ENCODE measurements at places on chromosomes 7 and 10.

DNA sequence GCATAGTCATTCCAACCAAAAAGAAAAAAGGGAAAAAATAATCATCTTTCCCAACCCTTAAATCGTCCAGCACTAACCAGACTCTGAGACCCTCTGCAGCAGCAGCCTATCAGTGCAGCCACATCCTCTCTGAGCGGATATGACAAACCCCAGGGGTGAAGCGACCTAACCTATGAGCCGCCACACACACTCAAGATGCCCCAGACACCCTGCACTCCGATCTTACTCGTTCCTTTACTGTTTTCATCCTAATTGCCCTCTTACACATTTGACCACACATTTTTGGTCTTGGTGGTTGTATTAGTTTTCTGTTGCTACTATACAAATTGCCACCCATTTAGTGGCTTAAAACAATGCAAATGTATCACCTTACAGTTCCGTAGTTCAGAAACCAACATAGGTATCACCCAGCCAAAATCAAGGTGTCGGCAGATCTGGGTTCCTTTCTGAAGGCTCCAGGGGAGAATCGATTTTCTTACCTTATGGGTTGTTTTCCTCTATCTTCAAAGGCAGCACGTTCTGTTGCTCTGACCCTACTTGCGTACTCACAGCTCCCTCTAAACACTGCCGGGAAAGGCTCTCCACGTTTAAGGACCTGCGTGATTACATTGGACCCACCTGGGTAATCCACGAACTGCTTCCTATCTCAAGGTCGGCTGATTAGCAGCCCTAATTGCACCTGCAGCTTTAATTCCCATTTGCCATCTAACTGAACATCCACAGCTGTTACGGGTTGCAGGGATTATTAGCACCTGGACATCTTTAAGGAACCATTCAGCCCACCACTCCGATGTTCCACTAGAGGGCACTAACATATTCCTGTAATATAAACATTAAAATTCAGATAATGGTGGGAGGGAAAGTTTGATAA lies 37.3 kb upstream of the PRSS1 start:
- DNase-seq = peak; percentile 44

- DNase-seq = no peak
Measured at GRCh38 chr10:12387561-12388210, 38.3 kb downstream of the CAMK1D start.

- DNase-seq = peak; percentile 51
Measured at GRCh38 chr7:116805100-116805544, 57.3 kb upstream of the CAPZA2 start.

GRCh38 chr7:151342102-151342646 lies 562 bp downstream of the NUB1 start:
- DNase-seq = no peak

GRCh38 chr7:2321020-2321419 lies 6.8 kb upstream of the SNX8 start:
- no peak for DNase-seq

- DNase-seq = no peak
Measured at GRCh38 chr7:96161897-96162296, 160.0 kb downstream of the SLC25A13 start.

DNA sequence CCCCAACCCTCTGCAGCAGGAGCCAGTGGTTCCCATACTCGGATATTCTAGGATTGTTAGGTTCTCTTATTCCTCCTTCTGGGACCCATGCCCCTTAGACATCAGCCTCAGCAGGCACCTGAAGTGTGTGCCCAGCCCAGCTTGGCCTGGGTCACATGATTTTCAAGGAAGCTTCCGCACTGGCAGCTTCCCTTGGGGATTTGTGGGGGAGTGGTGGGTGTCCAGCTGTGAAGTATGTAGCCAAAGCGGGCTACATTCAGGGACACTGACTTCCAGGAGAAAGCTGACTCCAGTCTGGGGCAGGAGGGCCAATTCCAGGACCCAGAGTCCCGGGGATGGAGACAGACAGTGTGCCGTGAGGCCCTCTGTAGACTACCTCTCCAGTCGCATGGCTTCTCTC lies 1.3 kb downstream of the LDB1 start:
- DNase-seq = peak; percentile 25

DNA sequence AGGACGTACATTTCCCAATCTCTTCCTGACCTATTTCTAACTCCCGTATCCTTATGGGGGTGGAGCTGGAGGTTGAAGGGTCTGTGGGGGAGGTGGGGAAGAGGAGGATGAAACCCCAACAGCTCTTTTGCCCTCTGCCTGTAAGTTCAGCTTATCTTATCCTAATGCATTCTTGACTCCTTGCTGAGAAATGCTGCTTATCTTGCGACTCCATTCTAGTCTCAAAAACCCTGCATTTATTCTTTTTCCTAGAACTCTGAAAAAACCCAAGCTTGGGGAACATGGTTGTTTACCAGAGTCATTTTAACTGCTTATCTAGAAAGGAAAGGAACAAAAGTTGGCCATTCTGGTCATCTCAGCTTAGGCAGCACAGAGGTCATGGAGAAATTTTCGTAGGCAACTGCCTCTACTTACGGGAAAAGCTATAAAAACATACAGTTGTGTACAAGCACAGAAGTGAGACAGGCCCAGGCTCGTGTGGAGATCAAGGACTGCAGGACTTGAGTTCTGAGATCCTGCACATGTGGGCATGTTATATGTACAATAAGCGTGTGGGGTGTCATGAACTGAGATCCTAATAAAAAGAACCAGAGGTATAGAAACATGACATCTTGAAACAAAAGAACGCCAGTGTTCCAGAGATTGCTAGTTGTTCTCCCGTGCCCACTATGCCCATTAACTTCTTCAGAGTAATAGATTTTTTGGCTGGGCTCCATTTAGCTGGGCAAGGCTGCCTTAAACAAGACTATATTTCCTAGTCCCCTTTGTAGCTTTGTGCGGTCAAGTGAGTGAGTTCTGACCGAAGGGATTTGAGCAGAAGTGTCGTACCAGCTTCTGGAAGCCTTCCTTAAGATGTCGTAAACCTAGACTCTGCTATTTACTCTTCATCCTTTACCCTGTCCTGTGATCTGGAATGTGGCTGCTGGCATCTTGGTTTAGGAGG lies 9.6 kb downstream of the INMT start:
- peak; percentile 20 for DNase-seq

GRCh38 chr7:519484-520390 lies at the start of gene PDGFA:
Gene PDGFA (minus strand): TSS chr7:519846. CDS start chr7:519001, 845 bp downstream.
- DNase-seq = peak; percentile 41

DNA sequence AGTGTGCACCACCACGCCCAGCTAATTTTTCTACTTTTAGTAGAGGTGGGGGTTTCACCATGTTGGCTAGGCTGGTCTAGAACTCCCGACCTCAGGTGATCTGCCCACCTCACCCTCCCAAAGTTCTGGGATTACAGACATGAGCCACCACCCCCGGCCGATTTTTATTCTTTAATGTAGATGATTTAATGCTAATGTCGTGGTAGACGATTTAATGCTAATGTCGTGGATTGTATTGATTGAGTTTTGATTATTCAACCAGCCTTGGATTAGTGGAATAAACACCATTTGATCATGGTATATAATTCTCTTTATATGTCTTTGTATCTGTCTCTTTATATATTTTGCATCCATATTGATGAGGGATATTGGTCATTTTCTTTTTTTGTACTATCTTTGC lies 52.6 kb downstream of the OGDH start:
- no peak for DNase-seq

GRCh38 chr7:115763347-115763746 lies 267.2 kb downstream of the TFEC start:
- no peak for DNase-seq

DNA sequence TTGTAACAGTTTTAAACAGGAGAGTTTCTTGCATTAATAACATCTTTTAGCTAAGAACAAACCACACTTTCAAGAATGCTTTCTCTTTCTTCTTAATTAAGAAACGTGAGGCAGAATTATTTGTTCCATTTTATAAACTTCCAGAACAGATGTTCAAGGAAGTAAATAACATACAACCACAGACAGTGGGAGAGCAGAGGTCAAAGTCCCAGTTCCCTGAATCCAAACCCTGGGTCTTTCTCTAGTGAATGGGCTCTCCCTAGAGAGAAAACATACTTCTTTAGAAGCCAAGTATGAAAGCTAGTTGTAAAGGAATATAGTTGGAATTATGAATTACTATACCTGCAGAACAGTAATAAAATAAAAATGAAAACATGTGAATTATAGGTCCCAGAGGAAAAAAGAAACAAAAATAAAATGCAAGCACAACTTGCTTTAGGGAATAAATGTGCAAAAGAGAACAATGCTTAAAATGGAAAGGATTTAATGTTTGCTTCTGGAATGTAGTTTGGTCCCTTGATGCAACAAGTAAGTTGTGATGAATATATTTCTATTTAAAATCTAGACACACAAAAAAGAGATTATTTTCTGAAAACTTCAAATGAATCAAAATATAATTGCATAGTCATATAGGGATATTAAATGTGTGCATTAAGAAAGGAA lies 6.0 kb downstream of the OR6B1 start:
- DNase-seq = no peak

GRCh38 chr7:13724977-13725566 lies 264.4 kb downstream of the ETV1 start:
- DNase-seq = no peak

- DNase-seq = no peak
Measured at GRCh38 chr7:78130446-78131215, 332.1 kb downstream of the PHTF2 start.

DNA sequence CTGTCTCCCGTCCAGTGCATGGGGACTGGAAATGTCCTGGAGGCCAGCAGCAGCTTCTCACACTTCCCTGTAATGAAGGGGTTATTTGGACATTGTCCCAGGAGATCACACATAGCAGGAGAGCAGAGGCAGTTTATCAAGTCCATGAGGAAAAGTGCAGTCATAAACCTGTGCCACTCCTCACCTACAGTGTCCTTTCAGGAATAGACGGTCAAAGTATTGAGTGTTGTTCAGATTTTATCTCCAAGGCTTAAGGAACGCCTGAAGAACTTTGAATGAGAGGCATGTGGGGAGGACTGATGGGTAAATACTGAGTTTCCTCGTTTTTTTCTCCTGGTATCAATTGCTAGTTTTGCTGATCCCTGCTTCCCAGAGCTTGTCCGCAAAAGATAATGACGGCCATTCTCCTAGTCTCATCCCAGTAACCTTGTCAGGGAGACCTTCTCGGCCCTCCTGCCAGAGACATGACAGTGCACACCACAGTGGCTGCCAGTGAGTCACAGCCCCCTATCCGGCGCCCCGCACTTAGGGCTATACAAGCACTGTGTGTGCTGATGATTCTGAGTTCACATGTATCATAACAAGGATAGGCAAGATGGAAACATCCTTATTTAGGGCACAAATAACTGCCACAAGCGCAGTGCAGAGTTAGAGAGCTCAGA lies 495.5 kb upstream of the MGMT start:
- DNase-seq = no peak

DNA sequence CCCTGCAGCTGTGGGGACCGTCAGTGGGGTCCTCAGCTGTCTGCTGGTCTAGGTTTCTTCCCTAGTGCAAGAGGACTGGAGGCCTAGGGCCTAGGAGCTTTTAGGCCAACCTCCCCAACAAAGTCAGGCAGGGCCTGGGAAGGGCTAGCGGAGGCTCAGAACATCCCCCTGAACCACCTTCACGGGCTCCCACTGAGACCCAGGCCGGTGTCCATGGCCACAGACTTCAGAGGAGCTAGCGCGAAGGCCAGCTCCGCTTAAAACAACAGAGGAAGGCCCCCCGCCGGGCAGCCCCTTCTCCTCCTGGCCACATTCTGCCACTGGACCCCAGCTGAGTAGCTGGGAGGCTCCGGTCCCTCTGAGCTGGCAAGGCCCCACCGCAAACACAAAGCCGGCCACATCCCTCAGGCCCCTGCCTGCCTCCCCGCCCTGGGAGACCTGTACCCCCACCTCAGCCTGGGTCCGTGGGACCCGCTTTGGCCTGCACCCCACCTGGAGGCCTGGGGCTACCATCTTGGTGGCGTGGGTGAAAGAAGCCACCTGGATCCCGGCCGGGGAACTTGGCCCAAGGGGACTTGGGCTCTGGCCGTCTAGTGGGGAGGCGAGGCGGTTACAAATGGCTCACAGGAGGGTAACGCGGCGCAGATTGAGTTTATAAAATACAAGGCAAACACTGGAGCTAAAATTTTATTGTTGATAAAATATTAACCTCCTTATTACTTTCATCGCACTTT lies 5.4 kb upstream of the UNCX start:
- no peak for DNase-seq

- DNase-seq = no peak
Measured at GRCh38 chr7:22771194-22771871, 44.3 kb downstream of the IL6 start.

DNA sequence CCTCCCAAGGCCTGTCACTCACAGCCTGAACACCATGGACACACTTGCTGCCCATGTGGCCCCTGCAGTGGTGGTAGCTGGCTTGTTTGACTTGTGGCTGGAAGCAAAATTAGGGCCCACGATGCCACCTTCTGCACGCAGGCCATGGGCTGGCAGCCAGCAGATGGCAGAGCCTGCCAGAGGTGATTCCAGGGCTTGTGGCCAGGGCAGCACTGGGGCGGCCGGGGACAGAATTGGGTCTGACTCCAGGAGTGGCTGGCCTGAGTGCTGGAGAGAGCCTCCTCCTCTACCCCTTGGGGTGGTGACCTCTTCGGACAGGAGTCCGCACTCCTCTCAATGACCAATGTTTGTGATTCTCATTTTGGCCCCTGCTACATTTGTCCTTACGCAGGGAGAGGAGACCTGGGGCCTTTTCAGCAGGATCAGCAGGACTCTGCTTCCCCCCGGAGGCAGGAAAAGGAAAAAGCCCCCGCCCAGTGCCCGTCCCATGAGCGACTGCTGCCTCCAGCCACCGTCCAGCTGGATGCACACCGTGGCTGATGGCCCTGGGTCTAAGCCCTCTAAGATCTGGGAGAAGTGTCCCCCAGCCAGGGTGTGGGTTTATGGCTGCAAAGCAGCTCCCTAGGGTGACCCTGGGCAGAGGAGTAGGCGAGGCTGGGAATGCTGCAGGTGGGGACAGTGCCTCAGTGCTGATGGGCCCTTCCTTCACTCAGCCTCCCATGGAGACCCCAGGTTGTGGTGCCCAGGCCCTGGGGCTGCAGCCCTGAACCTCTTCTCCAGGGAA lies 26.5 kb downstream of the DNAJB12 start:
- DNase-seq = peak; percentile 72

- peak; percentile 21 for DNase-seq
Measured at GRCh38 chr7:144670218-144670617, 165.6 kb downstream of the TPK1 start.

DNA sequence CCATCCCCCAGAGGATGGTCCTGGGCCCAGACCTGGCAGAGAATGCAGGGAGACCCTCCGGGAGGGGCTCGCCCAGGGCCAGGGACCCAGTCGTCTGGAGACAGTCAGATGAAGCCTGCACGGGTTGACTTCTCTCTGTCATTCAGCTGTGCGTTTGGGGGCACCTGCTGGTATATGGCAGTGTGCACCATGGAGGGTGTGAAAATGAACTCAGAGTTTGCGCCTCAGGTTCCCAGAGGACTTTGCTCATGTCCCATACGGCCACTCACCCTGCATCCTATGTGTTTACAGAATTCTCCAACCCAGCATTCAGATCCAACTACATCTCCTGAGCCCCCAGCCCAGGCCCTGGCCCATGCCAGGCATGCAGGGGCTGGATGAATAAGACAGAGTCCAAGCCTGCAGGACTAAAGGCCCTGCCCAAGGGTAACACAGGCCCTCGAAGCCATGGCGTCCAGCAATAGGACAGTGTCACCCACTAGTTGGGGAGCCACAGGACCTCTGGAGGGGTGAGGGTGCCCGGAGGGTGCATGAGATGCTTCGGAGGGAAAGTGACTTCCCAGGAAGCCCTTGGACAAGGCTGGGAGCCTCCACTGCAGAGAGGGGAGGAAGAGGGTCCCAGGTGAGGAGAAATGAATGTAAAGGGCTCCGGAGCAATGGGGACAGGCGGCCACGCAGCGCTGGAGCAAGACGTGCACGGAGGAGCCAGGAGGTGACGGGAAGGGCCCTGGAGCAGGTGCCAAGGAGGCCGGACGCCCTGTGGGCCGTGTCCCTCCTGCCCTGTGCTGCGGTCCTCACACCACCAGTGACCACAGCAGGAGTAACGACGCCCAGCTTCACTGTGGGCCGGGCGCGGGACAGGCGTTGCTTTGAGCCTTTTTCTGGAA lies 36.3 kb downstream of the CALML3 start:
- no peak for DNase-seq

Measured in endothelial cell of umbilical vein (primary cell).